Mucosa of gallbladder (tissue), 1 donor: ENCODE measurements at places on chromosomes 7 and 10.
A peak's percentile ranks its signal among the peaks of the same experiment; 100 is the strongest.

DNA sequence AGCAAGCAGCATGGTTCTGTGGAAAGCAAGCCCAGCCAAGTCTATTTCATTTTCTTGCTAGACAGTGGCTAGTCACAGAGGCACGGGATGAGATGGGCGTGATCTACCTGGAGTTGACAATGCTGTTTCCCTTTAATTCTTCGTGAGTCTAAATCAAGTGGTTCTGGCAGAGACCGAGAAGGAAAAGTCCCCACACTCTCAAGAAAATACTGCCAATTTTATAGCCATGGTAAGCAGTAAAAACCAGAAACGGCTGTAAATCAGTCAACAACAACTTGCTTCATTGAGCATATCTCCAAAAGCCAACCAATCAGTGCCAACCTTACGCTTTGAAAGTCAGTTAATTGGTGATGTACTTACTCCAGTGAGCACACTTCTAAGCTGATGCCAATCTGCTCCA, 223.4 kb downstream of the SEC23IP start:
- DNase-seq = no peak

- no peak for DNase-seq
Observed at GRCh38 chr10:17209881-17210280, 8.4 kb upstream of the TRDMT1 start.

DNA sequence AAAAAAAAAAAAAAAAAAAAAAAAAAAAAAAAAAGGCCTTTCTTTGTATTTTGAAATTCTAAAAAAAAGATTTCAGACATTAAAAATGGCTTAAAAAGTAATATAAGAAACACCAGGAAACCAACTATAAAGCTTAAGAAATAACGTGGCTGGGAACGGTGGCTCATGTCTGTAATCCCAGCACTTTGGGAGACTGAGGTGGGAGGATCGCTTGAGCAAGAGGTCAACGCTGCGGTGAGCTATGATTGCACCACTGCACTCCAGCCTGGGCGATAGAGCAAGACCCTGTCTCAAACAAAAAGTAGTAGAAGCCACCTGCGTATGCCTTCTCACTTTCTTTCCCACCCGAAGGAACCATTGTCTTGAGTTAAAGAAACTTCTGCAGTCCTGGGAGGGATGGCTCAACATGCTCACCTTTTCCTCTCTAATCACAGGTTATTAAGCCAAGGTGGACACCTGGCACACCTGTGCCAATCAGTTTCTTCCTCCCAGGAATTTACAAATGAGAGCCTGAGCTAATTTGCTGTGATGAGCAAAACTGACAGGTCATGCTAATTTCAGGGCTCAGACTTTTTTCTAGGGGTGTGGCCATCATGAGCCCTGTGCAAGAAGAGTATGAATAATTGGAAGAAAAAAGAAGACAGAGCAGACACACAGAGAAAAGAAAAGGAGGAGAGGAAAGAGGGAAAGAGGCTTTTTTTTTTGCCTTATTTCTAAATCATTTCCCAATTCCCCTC, 72.0 kb upstream of the PARD3 start:
- DNase-seq = no peak

GRCh38 chr7:83466956-83467355, 182.0 kb downstream of the SEMA3E start:
- DNase-seq = no peak

GRCh38 chr7:40972426-40972825, 730.5 kb downstream of the INHBA start:
- DNase-seq = no peak

DNA sequence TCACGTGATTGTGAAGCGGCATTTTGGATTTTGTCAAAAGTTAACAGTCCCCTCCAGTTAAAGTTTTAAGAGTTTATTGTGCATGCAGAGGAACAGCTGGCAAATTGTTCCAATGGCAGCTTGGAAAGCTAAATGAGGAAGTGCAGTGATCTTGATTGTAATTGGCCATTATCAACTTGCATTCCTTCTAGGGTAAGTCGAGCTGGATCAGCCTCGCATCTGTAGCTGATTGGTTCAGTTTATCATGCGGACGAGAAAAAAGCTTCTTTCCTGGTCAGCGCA, 566 bp downstream of the ZNF789 start:
- DNase-seq = peak; percentile 28

- no peak for DNase-seq
Observed at GRCh38 chr7:86257894-86258293, 385.8 kb upstream of the GRM3 start.

DNA sequence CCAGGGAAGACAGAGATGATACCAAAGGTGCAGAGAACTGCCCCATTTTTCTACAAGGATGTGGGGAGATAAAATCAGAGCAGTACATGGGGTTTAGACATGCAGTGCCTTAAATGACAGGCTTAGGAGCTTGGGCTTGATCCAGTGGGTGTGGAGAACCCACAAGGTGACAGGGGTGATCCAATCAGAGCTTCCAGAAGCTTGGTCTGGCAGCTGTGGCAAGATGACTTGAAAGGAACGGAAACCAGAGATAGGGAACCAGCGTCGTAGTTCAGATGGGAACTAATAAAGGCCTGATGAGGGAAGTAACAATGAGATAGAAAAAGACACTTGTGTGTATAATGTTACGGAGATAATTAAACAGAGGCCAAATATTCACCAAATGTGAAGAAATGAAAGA, 80.7 kb downstream of the SLC37A3 start:
- no peak for DNase-seq

DNA sequence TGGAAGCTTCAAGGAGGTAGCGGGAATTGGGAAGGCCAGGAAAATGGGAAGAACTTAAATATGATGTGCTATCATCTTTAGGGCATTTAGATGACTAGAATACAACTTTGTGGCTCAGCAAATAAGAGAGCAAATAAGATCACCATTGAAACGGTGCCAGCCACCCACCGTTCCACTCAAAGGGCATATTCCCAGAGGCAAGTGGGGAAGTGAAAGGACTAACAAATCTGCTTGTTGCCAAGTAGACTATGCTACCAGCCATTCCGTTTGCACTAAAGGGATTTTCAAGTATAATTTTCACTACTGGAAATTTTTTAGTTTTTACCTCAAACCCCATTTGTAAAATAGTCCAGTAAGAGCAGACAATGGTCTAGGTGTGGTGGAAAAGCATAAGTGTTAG, 4.0 kb upstream of the PPP1R3C start:
- no peak for DNase-seq

DNA sequence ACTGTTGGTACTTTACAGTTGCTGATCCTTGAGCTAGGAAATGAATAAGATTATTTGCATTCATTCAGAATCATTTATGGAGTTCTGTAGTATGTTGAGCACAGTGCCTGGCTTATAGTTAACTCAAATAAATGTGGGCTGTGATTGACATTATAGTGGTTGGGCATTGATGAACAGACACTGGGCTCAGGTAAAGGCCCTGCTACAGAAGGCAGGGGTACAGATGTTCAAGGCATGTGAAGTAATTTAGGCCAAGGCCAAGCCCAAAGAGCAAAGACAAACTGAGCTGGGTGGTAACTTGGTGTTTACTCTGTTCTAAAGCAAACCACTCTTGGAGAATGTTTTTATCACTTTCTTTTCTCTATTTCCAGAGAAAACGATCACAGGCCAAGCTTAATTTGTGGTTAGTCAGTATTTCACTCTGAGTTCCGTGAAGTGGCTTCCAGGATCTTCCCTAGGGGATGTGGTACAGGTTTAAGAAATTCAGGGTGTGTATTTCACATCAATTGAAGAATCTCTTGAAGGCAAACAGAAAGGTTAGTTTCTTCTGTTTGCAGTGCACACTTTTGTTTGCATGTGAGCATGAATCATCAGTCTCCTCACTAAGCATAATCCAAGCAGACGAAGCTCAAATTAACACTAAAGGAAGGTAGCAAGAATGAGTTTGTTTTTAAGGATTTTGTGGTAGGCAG, 113.9 kb upstream of the PRR15 start:
- peak; percentile 37 for DNase-seq

DNA sequence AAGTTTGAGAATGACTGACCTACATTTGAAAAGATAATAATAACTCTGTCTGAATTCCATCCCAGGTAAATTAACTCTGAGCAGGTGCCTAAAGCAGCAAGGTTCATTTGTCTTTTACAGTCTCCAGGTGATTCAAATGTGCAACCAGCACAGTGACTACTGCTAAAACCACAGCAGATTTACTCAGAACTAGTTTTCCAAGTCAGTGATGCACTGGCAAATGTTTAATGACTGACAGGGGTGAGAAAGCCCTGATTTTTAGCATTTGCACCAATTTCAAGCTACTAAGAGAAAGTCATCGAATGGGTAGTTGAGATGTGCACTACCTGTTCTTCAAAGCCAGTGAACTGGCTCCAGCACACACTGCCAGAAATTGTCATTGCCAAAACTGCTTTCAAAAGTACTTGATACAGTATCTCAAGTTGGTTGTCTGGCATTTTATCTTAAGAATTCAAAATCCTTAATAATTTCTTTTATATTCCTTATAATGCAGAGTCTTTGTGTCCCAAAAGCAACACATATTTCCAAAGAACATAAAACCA, 60.3 kb downstream of the ATOH7 start:
- no peak for DNase-seq

DNA sequence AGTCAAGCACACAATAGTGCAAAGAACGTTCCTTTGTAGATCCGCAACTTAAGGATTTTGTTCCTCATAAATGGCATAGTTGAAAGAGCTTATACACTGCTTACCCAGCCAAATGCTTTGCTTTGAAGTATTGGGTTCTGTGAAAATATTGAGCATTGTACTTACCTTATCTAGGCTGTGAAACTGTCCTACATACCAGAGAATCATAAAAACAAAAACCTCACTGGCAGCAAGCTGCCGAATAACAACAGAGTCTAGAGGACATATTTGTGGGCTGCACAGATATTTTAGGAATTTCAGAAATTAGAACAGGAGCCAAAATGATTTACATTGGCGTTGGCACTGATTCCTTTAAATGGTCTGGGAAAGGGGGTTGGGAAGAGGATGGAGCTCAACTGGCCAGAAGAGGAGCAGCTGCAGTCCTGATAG, 174.8 kb downstream of the RTKN2 start:
- no peak for DNase-seq
